ENCODE measurements at places on chromosomes 6 and 20. TPM values are rescaled to one million over a fixed set of nuclear protein-coding genes. Genes with fewer than 3 reads are reported as not detected.

SLC17A1 gene
- not detected for polyA plus RNA-seq

MAS1 gene
- 0.25 TPM for polyA plus RNA-seq

RNF144B gene
- 12.0 TPM for polyA plus RNA-seq

TMX4 gene
- polyA plus RNA-seq = 17.5 TPM

FAM184A gene
- 10.2 TPM for polyA plus RNA-seq

TRAPPC3L gene
- polyA plus RNA-seq = not detected

Data from hindlimb muscle (tissue), 1 donor.